ENCODE measurements at places on chromosomes 4 and X.

DNA sequence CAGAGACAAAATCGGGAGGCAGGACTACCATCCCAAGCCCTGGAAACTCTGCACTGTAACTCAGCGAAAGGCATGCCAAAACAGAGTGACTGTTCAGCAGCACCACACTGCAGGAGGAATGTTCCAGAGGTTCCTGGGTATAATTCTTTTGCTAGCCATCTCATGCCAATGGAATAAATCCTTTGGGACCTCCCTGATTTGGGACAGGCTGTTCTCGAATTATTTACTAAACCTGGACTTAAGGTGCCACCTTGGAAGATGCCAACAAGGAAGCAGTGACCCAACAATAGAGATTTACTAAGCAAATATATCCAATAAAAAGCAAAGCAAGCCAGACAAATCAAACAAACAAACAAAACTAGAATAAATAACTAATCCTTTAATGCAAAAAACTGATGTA lies 9.3 kb downstream of the AADAT start:
- DNase-seq: no peak

DNA sequence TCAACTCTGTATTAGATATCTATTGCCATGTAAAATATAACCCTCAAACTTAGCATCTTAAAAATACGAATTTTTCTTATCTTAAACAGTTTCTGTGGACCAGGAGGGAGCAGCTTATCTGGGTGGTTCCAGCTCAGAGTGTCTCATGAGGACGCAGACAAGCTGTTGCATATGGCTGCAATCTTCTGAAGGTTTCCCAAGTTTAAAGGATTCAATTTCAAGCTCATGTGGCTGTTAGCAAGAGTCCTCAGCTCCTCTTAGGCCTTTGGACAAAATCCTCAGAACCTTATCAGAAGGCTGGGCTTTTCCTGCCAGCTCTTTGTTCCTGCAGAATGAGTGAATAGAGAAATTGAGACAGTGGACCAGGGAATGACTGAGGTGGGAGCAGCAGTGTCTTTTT lies 2.8 kb upstream of the CTSO start:
- DNase-seq: no peak

- DNase-seq: no peak
Measured at GRCh38 chr4:3375688-3376087, 66.1 kb upstream of the HGFAC start.

- DNase-seq: no peak
Measured at GRCh38 chrX:118566359-118566758, 70.7 kb downstream of the DOCK11 start.

DNA sequence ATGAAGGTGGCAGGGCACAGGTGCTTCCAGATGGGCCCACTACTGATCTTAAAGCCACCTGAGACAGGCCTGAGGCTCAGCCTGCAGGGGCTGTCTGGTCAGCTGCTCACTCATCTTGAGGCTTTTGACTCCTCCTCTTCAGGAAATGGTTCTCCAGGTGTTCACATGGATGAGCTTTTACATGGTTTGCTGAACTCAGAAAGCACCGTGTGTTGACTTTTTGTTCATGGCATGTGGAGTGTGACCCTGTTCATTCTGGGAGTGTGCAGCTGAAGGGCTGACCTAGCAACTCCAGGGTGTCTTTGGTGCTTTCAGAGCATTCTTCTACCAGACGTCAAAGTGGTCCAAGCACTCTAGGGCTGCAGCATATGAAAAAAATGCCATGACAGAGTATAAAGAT lies 111.1 kb downstream of the CCNG2 start:
- no peak for DNase-seq

DNA sequence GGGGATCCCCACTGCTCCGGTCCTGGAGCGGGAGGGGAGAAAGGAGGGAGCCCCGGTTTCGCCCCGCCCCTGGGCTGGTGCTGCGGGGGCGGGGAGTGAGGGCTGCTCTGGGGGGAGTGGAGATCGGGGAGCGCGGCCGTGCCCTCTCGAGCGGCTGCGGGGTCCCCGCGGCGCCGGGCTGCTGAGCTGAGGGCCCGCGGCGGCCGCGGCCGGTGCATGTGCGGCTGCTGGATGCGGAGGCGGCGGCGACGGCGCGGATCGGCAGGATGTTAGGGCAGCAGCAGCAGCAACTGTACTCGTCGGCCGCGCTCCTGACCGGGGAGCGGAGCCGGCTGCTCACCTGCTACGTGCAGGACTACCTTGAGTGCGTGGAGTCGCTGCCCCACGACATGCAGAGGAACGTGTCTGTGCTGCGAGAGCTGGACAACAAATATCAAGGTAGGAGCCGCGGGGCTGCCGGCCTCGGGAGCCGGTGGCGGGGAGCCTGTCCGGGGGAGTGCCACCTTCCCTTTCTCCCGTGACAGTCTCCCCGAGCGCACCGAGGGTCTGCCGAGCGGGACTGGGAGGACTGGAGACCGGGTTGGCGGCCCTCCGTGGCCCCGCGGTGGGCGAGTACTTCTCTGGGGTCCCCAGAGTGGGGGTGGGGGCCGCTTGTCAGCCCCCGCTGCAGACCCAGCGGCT lies at the start of gene ING2:
ING2 (plus strand) TSS at position 129 of the 681 bp plus-strand sequence; CDS start at position 267, 138 bp downstream.
- DNase-seq: no peak

DNA sequence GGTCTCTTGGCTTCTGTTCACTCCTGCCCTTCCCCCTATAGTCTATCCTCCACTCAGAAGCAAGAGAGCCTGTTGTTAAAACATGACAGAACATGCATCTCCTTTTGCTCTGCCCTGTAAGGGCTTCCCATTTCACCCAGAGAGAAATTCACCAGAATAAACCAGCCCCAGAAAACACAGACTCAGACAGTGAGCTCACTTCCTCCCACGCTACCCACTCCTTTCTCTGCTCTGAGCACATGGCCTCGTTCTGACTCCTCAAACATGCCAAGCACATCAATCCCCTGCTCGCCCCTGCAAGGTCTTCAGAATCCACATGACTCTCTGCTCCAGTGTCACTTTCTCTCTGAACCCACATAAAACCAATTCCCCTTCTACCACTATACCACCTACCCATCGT lies 50.4 kb downstream of the MID1 start:
- DNase-seq: no peak

DNA sequence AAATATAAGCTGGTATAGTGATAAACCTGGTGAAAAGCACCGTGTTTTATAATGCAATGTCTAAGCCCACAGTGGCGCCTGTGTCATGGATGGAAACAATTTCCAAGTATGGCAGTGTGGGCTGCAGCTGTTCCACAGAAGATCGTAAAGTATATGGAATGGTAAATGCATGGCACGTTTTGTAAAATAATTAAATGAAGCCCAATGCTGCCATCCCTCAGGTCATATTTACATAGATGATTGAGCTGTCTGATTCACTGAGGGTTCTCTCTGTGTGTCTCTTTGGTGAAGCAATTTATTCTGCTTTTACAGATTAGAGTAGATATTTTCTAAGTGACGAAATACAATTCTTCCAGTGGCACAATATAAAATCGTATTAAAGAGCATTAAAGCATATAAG lies 164.8 kb downstream of the ASMT start:
- no peak for DNase-seq

GRCh38 chr4:76308548-76308947 lies 2.0 kb downstream of the STBD1 start:
- no peak for DNase-seq

- no peak for DNase-seq
Measured at GRCh38 chr4:24249972-24250371, 334.4 kb downstream of the DHX15 start.

DNA sequence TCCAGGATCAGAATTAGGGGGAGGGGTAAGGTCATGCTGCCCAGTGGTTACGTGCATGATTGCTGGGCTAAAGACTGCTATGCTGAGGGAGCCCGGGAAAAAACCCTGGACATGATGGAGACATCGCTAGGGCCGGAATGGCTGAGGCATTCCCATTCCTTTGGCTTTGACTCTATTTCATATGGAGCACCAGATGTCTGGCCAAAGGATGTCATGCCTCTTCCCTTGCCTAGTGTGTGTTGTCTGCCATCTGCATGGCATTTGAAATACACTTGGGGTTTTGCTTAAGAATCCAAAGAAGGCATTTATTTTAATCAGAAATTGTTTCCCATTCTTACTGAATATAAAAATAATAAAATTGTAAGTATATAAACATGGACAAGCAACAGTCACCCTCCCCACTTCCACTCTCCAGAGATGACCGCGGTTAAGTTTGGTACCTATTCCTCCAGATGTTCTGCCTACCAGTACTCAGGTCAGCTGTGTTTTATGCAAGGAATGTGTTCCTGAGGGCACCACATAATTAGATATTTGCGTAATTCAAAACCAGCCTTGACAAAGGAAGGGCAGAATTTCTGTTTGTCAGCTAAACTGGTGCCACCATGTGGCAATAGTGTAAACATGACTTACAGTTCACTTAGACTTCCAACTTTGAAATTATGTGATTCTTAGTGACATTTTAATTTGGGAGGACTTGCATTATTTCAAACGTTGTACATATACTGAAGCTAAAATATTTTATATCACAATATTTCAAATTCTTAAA lies 105.9 kb downstream of the CT47B1 start:
- no peak for DNase-seq

- no peak for DNase-seq
Measured at GRCh38 chr4:182297659-182298058, 54.5 kb downstream of the TENM3 start.
